ENCODE measurements at places on chromosomes 3 and 15.

DNA sequence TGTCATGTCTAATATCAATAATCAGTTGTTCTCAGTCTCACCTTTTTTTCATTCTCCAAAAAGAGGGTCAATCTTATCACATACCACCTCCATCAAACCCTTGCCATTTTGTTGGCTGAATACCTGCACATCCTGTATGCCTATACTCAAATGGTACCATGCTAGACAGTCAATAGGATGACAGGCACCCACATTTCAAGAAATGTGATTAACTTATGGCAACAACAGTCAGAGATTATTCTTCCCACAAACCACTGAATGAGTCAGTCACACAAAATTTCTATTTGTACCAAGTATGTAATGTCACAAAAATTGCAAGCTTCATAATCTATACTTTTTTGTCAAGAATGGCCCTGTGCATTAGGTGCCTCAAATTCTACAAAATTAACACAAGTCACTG, 5.1 kb upstream of the SLC27A2 start:
- no peak for DNase-seq

DNA sequence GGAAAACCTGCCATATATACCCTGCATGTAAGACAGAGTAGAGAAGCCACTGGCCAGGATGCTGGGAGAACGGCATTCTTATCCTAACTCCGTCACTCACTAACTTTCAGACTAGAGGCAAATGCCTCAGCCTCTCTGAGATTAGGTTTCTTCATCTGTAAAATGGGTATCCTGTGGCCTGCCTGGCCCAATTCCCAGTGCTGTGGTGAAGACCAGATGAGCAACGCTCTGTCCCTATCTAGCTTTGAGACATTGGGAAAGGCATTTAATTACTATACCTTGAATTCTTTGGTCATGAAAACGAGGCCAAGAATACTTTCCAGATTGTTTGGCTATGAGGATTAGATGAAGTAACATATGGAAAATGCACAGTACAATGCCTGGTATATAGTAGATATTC, 35.9 kb downstream of the CEMIP start:
- DNase-seq: no peak

DNA sequence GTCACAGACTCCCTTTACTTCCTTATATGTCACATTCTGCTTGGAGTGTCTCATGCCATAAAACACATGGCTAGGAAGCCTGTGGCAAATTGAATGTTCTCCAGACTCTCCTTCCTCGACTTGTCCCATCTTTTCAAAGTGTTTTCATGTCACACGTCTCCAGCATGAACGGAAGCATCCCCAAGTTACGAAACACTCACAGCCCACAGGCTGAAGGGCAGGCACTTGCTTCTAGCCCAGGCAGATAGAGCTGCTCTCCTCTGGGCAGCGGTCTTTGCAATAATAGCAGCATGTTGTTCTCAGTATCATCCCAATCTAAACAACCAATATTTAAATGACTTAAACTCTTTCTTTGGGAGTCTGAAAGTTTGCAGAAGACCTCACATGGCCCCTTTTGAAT, 85.3 kb upstream of the ADAMTS9 start:
- no peak for DNase-seq

- DNase-seq: no peak
Observed at GRCh38 chr3:81029861-81030260, 731.6 kb downstream of the GBE1 start.

GRCh38 chr3:28699283-28699682, 350.7 kb upstream of the AZI2 start:
- no peak for DNase-seq

- no peak for DNase-seq
Observed at GRCh38 chr15:73212424-73212823, 156.3 kb downstream of the HCN4 start.

DNA sequence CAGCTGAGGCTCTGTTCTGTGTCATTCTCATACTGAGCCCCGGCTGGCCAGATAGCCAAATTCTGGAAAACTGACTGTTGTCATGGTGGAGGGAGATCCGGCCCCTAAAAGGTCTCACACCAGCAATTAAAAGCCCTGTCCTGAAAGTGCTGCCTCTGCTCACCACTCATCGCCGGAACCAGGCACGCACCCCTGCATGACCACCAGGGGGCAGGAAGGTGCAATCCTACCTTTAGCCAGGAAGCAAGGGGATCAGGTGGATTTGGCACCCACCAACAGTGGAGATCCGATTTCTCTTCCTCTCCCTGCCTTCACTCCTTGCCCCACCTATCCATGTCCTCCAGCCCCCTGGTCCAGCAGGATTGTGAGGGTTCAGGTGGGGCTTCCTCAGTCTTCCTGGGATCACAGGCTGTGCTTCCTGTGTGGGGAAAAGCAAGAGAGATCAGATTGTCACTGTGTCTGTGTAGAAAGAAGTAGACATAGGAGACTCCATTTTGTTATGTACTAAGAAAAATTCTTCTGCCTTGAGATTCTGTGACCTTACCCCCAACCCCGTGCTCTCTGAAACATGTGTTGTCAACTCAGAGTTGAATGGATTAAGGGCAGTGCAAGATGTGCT, 16.1 kb upstream of the CACNA2D2 start:
- peak; percentile 88 for DNase-seq

GRCh38 chr3:107662124-107662507, 139.4 kb downstream of the BBX start:
- no peak for DNase-seq

GRCh38 chr15:28093752-28094535, 5.2 kb downstream of the OCA2 start:
- no peak for DNase-seq

- DNase-seq: no peak
Observed at GRCh38 chr3:110099711-110100110, 762.4 kb upstream of the DPPA4 start.
